ENCODE measurements at places on chromosomes 5 and 9. TPM values are rescaled to one million over a fixed set of nuclear protein-coding genes. Genes with fewer than 3 reads are reported as not detected.

DNA sequence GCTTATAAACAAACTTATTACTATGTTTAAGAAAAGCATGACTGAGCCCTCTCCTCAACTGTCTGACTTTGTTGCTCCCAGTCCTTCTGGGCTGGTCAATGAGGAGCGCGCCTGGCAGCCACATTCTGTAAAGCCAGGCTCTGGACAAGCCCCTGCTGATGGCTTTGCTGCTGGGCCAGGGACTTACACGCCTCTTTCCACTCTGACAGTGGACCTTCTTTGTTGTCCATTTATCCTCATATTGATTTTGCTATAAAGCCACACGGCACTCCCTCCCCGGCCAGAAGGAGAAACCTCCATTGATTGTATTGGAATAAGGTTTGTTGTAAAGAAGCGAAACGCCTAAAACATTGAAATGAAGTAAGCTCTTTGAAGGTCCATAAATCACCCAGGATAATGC is 50.6 kb downstream of the C5orf15 start:
- DNase-seq: no peak

DNA sequence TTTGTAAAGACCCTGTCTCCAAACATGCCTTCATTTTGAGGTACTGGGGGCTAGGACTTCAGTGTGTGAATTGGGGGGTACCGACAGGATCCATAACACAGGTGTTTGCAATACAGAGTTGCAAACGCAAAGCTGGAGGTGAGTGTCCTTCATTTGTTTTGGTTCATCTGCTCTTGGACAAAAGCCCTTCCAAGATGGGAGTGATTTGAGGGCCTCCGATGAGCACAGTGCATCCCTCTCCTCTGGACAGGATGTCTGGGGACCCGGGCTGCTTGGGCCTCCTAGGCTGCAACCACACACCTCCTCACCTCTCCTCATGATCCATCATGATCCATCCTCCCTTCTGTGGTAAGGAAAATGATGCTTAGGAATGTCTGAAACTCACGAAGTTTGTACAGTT is 23.8 kb downstream of the FGD3 start:
- DNase-seq: no peak

- DNase-seq: peak; percentile 82
These were observed 32.3 kb downstream of the TNPO1 start for GRCh38 chr5:72848474-72849428.

DNA sequence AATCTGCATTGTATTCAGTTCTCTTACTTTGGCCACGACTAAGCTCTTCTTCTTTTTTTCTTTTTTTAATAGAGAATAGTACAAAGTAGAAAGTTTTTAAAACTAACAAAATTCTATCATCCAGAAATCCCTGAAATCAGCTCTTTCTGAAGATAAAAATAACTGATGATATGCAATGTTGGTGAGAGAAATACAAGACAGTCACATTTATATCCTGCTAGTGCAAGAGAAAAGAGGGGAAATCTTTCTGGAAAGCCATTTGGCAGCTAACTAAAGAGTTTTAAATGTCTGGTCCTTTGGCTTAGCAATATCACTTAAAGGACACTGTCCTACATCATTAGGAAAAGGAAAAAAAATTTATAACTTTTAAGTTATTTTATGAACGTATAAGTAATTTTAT is 27.0 kb upstream of the FREM1 start:
- no peak for DNase-seq

DNA sequence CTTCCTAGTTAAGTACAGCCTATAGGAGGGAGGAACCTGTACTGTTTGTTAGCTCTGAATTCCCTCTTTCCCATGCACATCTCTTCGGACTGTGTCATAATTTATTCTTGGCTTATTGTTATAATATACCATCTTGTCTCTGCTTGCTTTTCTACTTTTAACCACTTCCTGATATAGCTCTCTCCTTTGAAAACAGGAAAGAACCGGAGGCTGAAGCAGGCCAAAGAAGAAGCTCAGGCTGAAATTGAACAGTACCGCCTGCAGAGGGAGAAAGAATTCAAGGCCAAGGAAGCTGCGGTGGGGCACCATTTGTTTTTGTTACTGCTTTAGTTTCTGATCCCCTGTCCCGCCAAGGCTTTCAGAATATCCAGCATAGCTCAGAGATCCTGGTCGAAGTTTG is 4.8 kb downstream of the ATP6V1G1 start:
- DNase-seq: peak; percentile 53

The SH3GL2 gene
- total RNA-seq: 0.67 TPM

- DNase-seq: no peak
These were observed 515.4 kb upstream of the PTPRD start for GRCh38 chr9:11128156-11128555.

DNA sequence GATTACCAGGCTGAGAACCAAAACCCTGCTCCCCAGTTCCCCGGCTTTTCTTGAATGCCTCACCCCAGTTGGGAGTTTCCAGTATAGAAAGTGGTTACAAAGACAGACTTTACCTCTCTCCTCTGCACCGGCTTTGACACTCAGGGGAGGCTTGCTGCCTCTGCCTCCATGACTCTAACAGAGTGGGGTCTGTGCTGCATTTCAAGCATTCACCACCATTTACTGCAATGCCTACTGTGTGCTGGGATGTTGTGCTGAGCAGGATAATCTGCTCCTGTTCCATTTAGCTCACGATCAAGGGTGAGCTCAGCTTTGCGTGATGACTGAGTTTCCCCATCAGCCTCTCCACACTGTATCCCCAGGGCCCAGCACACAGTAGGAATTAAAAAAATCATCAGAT is 39.9 kb upstream of the AKNA start:
- peak; percentile 14 for DNase-seq

The PRR7 gene
- 12.1 TPM for total RNA-seq

The IL13 gene
- not detected for total RNA-seq

- DNase-seq: no peak
These were observed 292.0 kb upstream of the ZNF608 start for GRCh38 chr5:125038477-125038876.

The FOXD4L5 gene
- not detected for total RNA-seq

All from H7 (cell line).